Psoas muscle (tissue), 8 donors: ENCODE measurements at places on chromosomes 16 and 17. TPM values are rescaled to one million over a fixed set of nuclear protein-coding genes. Genes with fewer than 3 reads are reported as not detected.

OTOP3 gene
- not detected for total RNA-seq

ADORA2B gene
- 0.34 TPM for total RNA-seq

USP32 gene
- 38.6 TPM for total RNA-seq

MYH13 gene
- 0.11 TPM for total RNA-seq

MFSD6L gene
- not detected for total RNA-seq

SALL1 gene
- not detected for total RNA-seq

GRCh38 chr16:17369421-17370222 is 101.1 kb downstream of the XYLT1 start:
- no peaks in the 10 kb centered on the region for H3K36me3 ChIP-seq
- H3K4me3 ChIP-seq = no peak overlapping the region
- no peak for DNase-seq
- no peak overlapping the region for H3K27ac ChIP-seq
- H3K4me1 ChIP-seq = peaks cover 7% of the 10 kb centered on the region

GRCh38 chr16:66263973-66264310 is 102.5 kb upstream of the CDH5 start:
- H3K36me3 ChIP-seq = no peaks in the 10 kb centered on the region
- no peaks in the 10 kb centered on the region for H3K4me1 ChIP-seq
- no peak for DNase-seq
- H3K27ac ChIP-seq = no peak overlapping the region

DNA sequence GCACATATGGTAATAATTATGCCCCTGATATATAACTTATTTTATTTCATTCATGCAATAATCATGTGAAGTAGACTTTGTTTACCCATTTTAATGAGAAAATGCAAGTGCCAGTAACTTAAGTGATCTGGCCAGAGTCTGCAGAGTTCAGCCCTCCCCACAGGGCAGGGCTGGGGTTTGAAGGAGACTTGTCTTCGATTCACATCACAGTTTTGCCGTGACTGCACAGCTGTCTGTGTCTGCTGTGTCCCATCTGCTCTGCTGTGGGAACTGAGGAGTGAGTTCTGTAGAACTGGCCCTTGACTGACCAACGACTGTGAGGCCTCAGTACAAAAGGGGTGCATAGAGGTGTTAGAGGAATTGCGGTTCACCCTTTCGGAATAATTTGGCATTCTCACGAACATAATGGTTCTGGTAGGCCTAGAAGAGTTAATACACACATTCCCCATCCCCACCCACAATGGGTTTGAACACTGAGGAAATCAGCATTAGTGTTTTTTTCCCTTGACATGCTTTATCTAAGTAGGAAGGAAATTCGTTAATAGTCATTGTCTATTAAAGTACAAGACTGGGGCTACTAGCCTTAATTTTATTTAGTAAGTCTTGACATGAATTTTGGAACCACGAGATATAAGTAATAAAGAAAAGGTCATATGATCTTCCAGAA is 113.6 kb upstream of the MON1B start:
- no peaks in the 10 kb centered on the region for H3K27me3 ChIP-seq
- DNase-seq = no peak
- no peak overlapping the region for H3K27ac ChIP-seq
- no peaks in the 10 kb centered on the region for H3K36me3 ChIP-seq
- H3K4me3 ChIP-seq = no peak overlapping the region
- H3K4me1 ChIP-seq = no peaks in the 10 kb centered on the region

DNA sequence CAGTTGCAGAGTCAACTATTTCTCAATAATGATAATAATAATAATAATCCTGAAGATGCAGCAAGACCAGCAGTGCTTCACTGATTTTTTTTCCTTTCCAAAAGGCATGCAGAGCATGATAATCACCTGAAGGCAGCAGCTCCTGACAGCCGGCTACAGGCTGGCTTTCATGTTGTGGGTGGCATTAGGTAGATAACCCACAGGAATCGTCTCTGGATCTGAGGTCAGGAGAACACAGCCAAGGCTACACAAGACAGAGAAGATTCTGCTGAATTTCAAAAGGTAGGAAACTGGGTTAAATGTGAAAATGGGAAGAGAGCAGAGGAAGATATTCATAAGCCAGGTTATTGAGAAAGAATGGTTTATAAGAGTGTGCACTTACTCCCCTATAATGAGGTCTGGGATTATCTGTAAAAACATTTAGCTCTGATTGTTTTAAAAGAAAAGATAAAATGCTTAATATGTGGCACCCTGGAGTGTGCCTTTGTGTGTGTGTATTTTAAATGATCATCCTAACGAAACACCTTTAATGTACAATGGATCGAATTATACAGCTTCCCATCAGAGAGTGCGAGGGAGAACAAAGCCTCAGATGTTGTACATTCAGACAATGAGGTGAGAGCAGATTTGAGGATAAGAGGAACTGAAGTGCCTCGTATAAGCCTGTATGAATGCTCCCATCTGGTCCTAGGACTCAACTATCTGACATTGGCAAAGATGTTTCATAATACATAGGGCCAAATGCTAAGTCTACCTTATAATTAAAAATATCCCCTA is 273.1 kb downstream of the PHKB start:
- H3K27ac ChIP-seq = no peak overlapping the region
- no peaks in the 10 kb centered on the region for H3K36me3 ChIP-seq
- no peak for DNase-seq
- H3K27me3 ChIP-seq = no peaks in the 10 kb centered on the region

DNA sequence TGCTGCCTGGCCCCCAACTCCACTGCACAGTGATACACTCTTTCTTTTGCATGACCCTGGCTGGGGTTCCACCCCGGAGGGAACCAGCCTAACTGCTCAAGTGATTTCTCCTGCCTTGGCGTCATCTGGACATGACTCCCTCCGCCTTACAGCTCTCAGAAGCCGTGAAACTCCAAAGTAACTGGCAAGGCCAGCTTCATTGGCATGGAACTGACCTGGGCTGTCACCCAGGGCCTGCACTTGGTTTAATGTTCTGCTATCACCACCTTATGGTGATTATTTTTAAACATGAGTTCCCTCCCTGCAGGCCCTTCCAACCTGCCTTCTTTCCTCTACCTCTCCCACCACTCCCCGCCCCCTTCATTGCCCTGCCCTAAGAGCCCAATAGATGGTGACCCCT is 139.7 kb upstream of the CDH5 start:
- H3K4me3 ChIP-seq = no peak overlapping the region
- H3K4me1 ChIP-seq = no peaks in the 10 kb centered on the region
- no peaks in the 10 kb centered on the region for H3K36me3 ChIP-seq
- peak; percentile 59 for DNase-seq
- H3K27me3 ChIP-seq = no peaks in the 10 kb centered on the region

DNA sequence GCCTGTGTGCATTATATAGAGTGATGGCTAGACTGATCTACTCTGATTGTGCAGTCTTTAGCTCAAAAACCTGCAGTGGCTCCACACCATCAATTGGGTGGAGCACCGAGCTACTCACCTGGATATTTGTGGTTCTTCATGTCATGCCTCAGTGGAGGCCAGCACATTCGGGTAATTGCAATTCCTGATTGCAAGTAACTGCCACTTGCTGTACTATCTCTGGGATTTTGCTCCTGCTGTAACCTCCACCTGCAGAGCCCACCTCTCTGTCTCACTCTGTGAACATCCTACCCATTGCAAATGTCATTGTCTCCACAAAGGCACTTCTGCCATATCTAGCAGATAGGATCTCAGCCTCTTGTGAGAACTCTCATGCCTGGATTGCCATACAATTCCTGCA is 1.7 kb upstream of the CCL1 start:
- no peak overlapping the region for H3K4me3 ChIP-seq
- no peaks in the 10 kb centered on the region for H3K27me3 ChIP-seq
- no peaks in the 10 kb centered on the region for H3K36me3 ChIP-seq
- H3K4me1 ChIP-seq = no peaks in the 10 kb centered on the region

- peaks cover 5% of the 10 kb centered on the region for H3K4me1 ChIP-seq
- no peak for DNase-seq
- no peaks in the 10 kb centered on the region for H3K36me3 ChIP-seq
- no peak overlapping the region for H3K4me3 ChIP-seq
- H3K27ac ChIP-seq = no peak overlapping the region
- H3K27me3 ChIP-seq = no peaks in the 10 kb centered on the region
Observed at GRCh38 chr17:9443811-9444210, 131.8 kb downstream of the STX8 start.

DNA sequence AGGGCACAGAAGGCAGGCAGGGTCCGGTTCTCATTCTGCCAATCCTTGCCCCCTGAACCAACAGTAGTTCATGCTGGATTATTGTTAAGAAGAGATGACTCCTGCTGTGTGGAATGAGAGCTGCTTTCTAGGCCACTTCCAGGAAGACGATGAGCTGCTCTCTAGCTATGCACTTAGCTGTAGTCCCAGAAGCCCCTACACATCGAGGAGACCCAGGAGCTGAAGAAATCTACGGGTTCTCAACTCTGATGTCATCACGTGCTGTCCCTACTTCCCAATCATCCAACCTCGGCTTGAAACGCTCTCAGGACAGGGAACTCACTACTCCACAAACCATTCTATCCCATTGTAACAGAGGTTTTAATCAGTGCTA is 29.0 kb upstream of the EMP2 start:
- H3K27me3 ChIP-seq = no peaks in the 10 kb centered on the region
- no peak overlapping the region for H3K4me3 ChIP-seq
- DNase-seq = no peak
- H3K4me1 ChIP-seq = no peaks in the 10 kb centered on the region
- no peaks in the 10 kb centered on the region for H3K36me3 ChIP-seq

DNA sequence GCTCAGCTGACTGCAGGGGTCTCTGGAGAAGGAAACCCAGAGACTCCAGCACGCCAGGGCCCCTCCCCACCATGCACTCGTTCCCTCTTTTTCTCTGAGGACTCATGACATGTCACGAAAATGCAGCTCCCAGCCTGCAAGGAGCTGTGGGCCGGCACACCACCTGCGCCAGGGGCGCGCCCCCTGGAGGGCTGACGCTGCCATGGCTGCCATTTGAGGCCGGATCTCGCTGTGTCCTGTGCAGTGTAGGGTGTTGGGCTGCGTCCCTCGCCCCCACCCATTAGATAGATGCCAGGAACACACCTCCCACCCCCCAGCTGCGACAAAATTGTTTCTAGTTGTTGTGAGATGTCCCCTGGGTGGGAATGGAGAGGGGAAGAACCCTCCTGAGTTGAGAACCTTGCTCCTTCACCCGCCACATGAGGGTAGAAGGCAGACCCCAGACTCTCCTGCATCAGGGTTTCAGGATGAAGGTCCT is 8.2 kb downstream of the SYNGR2 start:
- peaks cover 65% of the 10 kb centered on the region for H3K4me1 ChIP-seq
- H3K27ac ChIP-seq = peak overlapping the region; percentile 98
- H3K36me3 ChIP-seq = peaks cover 12% of the 10 kb centered on the region
- H3K27me3 ChIP-seq = no peaks in the 10 kb centered on the region
- H3K4me3 ChIP-seq = no peak overlapping the region

GRCh38 chr17:21019976-21020586 is 22.7 kb downstream of the USP22 start:
- H3K27me3 ChIP-seq = no peaks in the 10 kb centered on the region
- peak; percentile 55 for DNase-seq
- H3K4me1 ChIP-seq = peaks cover 50% of the 10 kb centered on the region
- peaks cover 76% of the 10 kb centered on the region for H3K36me3 ChIP-seq
- H3K4me3 ChIP-seq = no peak overlapping the region

DNA sequence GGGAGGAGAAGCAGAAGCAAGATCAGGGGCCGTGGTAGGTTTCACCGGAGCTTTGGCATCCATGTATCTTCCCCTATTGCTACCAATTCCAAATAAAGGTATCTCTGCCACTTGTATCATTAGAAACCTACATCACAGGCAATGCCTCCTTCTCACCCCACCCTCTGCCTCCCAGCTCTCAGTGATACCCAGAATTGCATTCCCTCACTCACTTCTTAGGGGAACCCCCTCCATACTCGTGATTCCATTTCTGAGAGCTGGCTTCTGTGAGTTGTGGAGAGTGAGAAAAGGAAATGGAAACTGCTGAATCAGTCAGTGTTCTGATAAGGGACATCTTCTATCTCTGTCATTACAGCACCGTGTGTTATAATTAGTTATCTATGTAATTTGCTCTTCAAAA is 2.3 kb upstream of the CCL3 start:
- no peak overlapping the region for H3K4me3 ChIP-seq
- H3K4me1 ChIP-seq = no peaks in the 10 kb centered on the region
- no peak overlapping the region for H3K27ac ChIP-seq

GRCh38 chr16:2734844-2735515 is 15.0 kb upstream of the PRSS27 start:
- H3K4me1 ChIP-seq = no peaks in the 10 kb centered on the region

DNA sequence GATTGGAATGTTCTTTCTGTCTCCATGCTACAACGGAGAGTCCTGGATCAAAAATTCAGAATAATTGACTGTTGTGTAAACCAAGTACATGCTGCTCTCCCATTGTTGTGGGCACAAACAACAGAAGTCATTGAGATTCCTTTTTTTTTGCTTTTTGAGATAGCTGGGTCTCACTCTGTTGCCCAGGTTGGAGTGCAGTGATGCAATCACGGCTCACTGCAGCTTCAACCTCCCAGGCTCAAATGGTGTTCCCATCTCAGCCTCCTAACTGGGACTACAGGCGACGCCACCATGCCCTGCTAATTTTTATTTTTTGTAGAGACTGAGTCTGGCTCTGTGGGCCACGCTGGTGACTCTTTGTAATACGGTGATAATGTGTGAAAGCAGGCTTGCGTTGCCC is 24.5 kb downstream of the NDE1 start:
- no peak overlapping the region for H3K4me3 ChIP-seq
- peaks cover 11% of the 10 kb centered on the region for H3K4me1 ChIP-seq
- no peak overlapping the region for H3K27ac ChIP-seq
- no peak for DNase-seq
- no peaks in the 10 kb centered on the region for H3K27me3 ChIP-seq

DNA sequence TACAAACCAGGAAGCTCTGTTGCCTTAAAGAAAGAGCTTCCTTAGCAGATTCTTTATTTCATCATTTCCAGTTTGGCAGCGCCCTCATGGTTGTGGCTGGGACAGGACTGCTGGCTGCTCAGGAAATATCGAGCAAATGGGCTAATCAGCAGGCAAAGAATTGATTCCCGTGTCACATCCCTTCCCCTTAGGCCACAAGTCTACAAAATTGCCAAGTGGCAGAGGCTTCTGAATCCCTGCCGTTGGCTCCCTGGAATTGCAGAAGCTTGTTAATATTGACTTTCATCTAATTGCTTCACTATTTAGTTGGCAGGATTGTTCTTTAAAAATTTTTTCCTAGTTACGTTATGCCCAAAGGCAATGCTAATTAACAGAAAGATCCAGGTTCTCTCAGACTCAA is 456.3 kb upstream of the ERCC4 start:
- no peak overlapping the region for H3K4me3 ChIP-seq
- no peak for DNase-seq
- H3K4me1 ChIP-seq = no peaks in the 10 kb centered on the region
- no peak overlapping the region for H3K27ac ChIP-seq

- H3K27me3 ChIP-seq = no peaks in the 10 kb centered on the region
- H3K4me1 ChIP-seq = peaks cover 44% of the 10 kb centered on the region
- no peaks in the 10 kb centered on the region for H3K36me3 ChIP-seq
- DNase-seq = peak; percentile 41
Observed at GRCh38 chr16:30353438-30354129, 1.5 kb downstream of the CD2BP2 start.

- peak; percentile 69 for DNase-seq
- no peaks in the 10 kb centered on the region for H3K27me3 ChIP-seq
- H3K27ac ChIP-seq = peak overlapping the region; percentile 73
- no peaks in the 10 kb centered on the region for H3K36me3 ChIP-seq
- H3K4me1 ChIP-seq = peaks cover 76% of the 10 kb centered on the region
Observed at GRCh38 chr17:57924677-57925076, 30.5 kb downstream of the CUEDC1 start.

GRCh38 chr17:44348234-44348987 is 3.3 kb downstream of the GRN start:
- H3K4me1 ChIP-seq = peaks cover 5% of the 10 kb centered on the region
- H3K27ac ChIP-seq = no peak overlapping the region
- DNase-seq = no peak
- no peaks in the 10 kb centered on the region for H3K27me3 ChIP-seq
